Left renal pelvis (tissue), 4 donors: ENCODE measurements at places on chromosomes 7 and 10. TPM values are rescaled to one million over a fixed set of nuclear protein-coding genes. Genes with fewer than 3 reads are reported as not detected.

OR2F2 gene
- polyA plus RNA-seq, result not detected

CYP3A5 gene
- 1.7 TPM for polyA plus RNA-seq

RUFY2 gene
- 32.9 TPM for polyA plus RNA-seq

DNA sequence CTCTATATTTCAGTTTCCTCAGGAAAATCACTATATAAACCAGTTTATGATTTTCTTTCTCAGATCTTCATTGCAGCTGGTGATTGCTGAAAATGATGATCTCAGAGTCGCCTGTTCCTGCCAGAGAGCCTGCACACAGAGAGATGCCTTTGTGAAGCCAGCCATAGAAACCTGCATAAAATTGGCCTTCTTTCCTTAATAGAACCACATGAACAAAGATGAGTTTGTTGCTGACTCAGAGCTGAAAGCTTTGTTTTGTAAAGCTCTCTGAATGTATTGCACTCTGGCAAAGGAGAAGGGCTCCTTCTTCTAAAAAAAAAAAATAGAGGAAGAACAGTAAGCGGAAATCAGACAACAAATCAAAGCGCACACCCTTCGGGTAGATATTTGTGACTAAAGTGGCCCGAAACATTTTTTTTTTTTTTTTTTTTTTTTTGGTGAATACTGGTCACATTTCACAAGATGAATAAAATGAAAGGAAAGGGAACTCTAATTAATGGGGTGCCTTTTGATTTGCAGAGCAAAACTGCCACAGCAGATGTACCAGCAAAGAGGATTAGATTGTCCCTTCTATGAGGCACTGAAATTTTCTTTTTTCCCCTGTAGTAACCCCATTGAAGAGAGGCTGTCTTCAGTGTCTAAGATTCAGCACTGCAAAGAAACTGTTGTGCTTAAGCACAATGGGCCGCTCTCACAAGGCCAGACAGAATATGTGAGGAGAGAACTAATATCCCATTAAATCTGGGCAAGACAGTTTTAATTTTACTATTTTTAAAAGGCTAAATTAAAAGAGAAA lies 75.1 kb upstream of the PTPRZ1 start:
- DNase-seq, result no peak

GRCh38 chr7:20364571-20365196 lies 34.0 kb downstream of the ITGB8 start:
- no peak for DNase-seq

GRCh38 chr10:21526188-21526859 lies 842 bp upstream of the SKIDA1 start:
- DNase-seq, result peak; percentile 76

GRCh38 chr7:116468534-116468933 lies 31.0 kb upstream of the CAV2 start:
- no peak for DNase-seq

GRCh38 chr10:6667679-6668270 lies 87.7 kb upstream of the PRKCQ start:
- peak; percentile 35 for DNase-seq

DNA sequence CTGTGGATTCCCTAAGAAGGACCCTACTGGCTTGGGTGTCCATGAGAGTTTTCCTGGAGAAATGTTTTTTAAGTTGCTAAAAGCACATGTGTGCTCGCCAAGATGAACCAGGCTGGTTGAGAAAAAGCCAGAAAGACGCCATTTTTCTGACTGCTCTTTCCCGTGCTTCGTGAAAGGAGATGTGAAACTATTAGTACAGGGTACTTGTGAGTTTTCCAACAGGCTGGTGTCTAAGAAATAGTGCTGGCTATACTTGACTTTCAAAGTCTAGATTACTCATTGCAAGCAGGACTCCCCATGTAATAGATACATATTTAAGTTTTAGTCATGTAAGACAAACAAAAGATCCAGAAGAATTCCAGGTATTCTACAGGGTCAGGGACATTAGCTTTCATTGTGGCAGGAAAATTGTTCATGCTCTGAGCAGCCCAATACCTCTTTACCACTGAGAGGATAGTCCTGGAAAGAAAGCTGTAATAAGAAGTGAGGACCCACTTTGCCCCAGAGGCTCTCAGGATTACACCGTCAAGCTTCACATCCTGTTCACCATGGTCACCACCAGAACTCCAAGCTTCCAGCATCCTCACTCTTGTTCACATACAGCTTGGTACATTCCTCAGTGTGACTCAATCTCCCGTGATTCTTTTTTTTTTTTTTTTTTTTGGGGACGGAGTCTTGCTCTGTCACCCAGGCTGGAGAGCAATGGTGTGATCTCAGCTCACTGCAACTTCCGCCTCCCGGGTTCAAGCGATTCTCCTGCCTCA lies 43.8 kb upstream of the ICA1 start:
- no peak for DNase-seq

GRCh38 chr10:68101066-68101465 lies 8.2 kb upstream of the MYPN start:
- DNase-seq, result no peak

GRCh38 chr7:142809671-142810070 lies 38.9 kb downstream of the PRSS2 start:
- no peak for DNase-seq

DNA sequence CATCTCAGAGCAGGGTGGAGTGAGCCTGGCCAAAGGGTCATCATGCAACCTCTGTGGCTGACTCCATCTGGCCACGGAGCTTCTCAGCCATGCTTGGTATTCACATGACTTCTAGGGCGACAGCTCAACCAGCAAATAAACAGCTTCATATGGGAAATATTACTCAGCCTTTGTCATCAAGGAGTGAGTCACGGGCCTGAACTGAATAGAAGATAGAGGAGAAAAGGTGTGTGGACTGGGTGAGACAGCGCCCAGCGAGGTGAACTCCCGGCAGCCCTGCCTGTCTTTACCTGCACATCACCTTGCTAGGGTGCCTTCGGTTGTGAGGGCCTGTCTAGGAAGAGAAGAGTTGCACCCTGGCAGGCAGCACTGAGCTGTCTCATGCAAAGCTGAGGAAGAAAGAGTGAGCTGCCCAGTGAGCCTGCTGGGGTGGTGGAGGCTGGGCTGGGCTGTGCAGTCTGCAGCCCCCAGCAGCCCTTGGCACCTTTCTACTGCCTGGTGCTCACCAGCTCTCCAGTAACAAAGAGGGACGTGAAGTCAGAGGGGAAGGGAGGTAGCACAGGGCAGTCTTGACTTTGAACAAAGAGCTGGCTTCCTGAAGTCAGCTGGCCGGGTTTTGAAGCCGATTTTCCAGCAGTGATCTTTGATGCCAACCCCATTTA lies 114.2 kb downstream of the EGFR start:
- DNase-seq, result no peak

DNA sequence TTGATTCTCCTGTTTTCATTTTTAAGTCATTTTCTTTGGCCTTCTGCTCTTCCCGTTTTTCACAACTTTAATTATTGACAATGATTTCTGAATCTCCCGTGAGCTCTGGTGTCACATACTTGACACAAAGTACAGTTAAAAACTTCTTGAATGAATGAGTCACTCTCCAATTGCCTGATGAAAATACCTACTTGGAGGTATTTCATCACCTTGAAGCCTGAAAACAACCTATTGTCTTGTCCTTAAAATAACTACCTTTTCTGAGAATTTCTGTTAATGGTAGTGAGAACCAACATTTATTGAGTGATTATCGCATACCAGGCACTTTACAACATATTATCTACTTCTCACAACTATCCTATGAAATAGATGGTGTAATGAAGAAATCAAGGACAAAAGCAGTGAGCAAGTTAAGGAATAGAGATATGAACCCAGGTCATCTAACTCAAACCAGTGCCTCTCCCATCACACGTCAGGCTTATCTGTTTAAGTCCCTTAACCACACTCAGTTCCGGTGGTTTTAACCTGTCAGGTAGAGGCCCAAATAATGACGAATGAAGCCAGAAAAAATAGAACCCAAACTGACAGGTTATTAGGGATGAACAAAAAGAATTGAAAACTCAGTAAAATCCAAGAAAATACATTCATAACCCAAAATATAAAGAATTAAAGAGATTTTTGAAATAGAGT lies 11.6 kb downstream of the BET1 start:
- no peak for DNase-seq
